ENCODE measurements at places on chromosomes 6 and 20. TPM values are rescaled to one million over a fixed set of nuclear protein-coding genes. Genes with fewer than 3 reads are reported as not detected.

MICB gene
- 6.8 TPM for total RNA-seq

ARMH2 gene
- total RNA-seq, result not detected

- DNase-seq, result no peak
These were observed 88.4 kb downstream of the ZDHHC14 start for GRCh38 chr6:157469378-157469777.

GRCh38 chr20:60297649-60298048 is 339.4 kb downstream of the CDH26 start:
- no peak for DNase-seq

DNA sequence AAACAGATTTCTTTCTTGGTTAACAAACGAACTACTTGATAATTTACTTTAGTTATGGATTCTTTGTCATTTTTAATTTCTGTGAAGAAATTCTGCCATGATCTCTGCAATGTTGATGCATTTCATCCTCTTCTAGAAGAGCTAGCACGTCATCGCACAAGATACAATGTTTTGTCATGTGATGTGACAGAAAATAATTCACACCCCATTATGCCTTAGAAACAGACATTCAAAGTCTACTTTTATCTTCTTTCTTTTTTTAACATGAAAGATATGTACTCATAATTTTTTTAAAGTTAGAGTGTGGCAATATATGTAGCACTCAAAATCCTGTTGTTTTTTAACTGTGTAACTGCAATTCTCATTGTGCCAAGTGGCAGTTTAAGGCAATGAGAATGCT is 39.6 kb upstream of the NELFCD start:
- DNase-seq, result no peak

GRCh38 chr20:31809661-31810060 is 9.5 kb upstream of the MYLK2 start:
- no peak for DNase-seq

FAM8A1 gene
- total RNA-seq, result 10.1 TPM

RGS17 gene
- total RNA-seq, result 0.14 TPM

- no peak for DNase-seq
These were observed 558.9 kb downstream of the PKHD1 start for GRCh38 chr6:51528556-51528955.

VSX1 gene
- not detected for total RNA-seq

GRCh38 chr6:106126482-106126881 is 40.3 kb downstream of the PRDM1 start:
- no peak for DNase-seq

GRCh38 chr20:3092611-3093379 is 8.3 kb upstream of the AVP start:
- DNase-seq, result no peak

ANGPT4 gene
- total RNA-seq, result not detected

C6orf15 gene
- total RNA-seq, result not detected

DNA sequence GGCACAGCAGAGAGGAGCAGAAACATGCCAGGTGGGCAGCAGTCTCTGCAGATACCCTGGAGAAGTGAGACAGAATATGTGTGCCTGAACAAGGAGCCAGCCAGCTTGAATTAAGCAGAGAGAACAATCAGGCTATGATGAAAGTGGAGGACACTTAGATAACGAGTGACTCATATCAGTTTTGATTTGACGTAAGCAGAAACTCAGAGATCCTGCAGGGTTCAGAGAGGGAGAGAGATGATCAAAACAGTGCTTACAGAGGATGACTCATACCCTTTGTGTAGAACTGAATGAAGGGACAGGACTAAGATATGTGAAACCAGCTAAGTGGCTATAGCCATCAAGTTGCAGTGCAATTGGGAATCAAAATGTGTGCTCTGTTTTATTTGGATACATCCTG is 300.7 kb downstream of the TENT5A start:
- peak; percentile 96 for DNase-seq

GLP1R gene
- total RNA-seq, result not detected

GRCh38 chr6:37691904-37692806 is 5.5 kb downstream of the MDGA1 start:
- peak; percentile 52 for DNase-seq

DNA sequence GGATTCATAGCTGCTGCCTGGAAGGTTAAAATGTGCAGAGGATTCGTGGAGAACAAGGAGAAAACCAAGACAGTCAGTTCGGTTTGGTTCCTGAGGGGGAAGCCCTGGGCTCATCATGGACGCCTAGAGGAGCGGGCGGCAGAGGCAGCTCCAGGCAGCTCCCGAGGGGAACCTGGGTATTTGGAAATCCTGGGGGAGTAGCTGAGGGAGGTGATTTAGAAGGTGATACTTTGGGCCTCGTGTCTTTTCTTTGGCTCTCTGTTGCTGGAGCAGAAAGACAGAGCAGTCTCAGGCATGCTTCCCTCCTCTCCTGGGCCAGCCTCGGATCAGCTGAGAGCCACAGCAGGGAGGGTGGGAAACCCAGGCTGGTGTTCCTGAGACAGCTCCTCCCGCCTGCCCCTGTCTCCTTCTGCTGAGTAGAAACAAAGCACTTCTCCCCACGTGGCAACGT is 139.5 kb downstream of the DLL1 start:
- no peak for DNase-seq

- no peak for DNase-seq
These were observed 458.6 kb downstream of the MAFB start for GRCh38 chr20:40230486-40230885.

KCNQ2 gene
- total RNA-seq, result not detected

SLC16A10 gene
- total RNA-seq, result 2.5 TPM

GRCh38 chr20:36086767-36087166 is 67.8 kb upstream of the EPB41L1 start:
- DNase-seq, result no peak
